AG10803 (cell line): ENCODE measurements at places on chromosomes 3 and 15.

- no peak for DNase-seq
These were observed 54.2 kb upstream of the RPL32 start for GRCh38 chr3:12895391-12896062.

DNA sequence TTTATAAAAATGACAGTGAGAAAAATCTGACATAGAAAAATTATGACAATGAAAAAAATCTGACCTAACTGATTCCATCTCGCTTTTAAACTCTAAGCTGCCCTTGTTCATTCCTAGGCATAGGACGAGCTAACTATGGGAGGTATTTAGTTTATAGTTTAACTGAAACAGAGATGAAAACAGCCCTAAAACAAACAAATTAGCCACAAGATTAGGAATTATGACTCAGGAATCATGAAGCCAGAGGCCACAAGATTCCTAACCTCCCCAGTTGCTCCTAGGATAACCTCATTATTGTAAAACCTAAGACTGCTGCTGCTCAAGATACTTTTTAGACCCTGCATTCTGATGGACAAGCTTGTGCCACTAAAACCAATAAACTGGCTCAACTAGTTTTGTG lies 122.7 kb upstream of the MNS1 start:
- no peak for DNase-seq

DNA sequence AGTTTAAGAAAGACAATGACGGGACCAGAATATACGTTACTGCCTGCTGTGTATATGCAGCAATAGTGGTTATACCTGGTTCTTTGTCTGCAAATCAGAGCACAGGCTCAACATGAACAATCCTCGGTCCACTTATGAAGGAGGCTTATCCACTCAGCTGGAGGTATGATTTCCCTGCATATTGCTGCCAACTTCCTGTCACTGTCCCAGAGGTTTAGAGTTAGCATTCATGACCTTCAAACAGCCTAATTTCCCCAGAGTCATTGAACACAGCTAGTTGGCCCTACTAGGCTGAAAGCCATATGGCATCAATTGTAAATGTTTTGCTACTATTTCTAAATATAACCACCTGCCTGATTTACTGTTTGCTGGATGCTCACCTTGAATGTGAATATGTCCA lies 224.9 kb upstream of the ZNF717 start:
- no peak for DNase-seq

- peak; percentile 31 for DNase-seq
These were observed 60.2 kb downstream of the TMEM44 start for GRCh38 chr3:194572944-194573491.

DNA sequence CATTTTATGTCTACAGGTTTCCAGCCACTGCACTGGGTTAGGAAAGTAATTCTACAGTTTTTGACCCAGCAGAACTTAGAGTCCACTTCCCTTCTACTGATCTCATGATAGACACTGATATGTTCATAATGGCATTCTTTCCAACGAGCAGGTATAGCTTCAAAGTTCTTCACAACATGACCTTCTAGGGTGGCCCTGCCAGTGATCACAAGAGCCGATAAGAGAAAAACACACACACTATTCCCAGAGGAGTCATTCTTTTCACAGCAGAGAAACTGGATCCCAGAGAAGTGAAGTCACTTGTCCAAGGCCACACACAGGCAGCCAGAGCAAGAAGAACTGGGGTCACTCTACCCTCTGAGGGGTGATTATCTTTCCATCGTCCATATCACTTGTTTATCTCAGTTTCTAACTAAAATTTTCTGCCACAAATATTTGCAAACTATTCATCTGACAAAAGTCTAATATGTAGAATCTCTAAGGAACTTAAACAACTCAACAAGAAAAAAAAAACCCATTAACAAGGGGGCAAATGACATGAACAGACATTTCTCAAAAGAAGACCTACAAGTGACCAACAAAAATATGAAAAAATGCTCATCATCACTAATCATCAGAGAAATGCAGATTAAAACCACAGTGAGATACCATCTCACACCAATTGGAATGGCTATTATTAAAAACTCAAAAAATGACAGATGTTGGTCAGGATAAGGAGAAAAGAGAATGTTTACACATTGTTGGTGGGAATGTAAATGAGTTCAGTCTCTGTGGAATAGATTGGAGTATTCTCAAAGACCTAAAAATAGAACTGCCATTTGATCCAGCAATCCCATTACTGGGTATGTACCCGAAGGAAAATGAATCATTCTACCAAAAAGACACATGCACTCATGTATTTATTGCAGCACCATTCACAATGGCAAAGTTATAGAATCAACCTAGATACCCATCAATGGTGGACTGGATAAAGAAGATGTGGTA lies 31.5 kb downstream of the SPTSSB start:
- DNase-seq, result no peak

GRCh38 chr3:121835465-121835801 lies 424 bp downstream of the EAF2 start:
- no peak for DNase-seq

GRCh38 chr15:63178034-63178433 lies 11.4 kb upstream of the RAB8B start:
- DNase-seq, result no peak

- DNase-seq, result no peak
These were observed 554.8 kb downstream of the MFSD1 start for GRCh38 chr3:159356606-159357005.

GRCh38 chr3:29683018-29683993 lies 402.4 kb downstream of the RBMS3 start:
- DNase-seq, result peak; percentile 37

DNA sequence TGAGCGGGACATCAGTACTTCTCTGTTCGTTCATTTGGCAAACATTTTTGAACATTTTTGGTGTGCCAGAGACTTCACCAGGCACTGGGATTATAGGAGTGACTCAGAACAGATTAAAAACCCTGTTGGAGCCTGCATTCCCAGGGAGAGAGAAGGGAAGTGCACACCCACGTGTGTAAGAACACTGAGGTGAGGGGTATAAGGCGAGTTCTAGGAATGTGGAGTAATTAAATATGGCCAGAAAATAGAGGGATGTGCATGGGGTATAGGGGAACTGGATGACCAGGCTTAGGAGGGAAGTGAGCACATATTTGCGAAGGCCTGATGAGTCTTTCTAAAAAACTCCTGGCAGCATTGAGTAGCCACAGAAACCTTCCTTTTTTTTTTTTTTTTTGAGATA lies 401.2 kb upstream of the C2CD4B start:
- peak; percentile 29 for DNase-seq

GRCh38 chr3:64668582-64669510 lies 19.0 kb downstream of the ADAMTS9 start:
- no peak for DNase-seq

GRCh38 chr15:90565866-90566265 lies 36.1 kb downstream of the CRTC3 start:
- DNase-seq, result no peak

DNA sequence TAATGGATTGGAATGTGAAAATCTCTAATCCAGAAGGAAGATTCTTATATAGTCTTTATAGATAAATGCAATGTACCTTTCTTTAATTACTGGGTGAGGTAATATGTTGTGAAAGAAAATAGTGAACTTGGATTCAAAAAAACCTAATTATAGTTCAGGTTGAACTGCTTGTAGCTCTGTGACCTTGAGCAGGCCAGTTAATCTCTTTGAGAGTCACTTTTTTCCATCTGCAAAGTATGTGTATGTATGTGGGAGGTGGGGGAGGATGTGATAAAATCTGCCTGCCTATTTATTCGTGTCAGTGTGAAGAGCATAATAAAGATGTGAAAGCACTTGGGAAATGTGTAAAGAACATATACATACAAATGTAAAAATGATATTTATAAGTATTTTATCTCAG lies 34.4 kb downstream of the GLCE start:
- DNase-seq, result no peak
